ENCODE measurements at places on chromosomes 4 and X.

- DNase-seq = no peak
Measured at GRCh38 chr4:139950568-139950967, 203.4 kb downstream of the MAML3 start.

DNA sequence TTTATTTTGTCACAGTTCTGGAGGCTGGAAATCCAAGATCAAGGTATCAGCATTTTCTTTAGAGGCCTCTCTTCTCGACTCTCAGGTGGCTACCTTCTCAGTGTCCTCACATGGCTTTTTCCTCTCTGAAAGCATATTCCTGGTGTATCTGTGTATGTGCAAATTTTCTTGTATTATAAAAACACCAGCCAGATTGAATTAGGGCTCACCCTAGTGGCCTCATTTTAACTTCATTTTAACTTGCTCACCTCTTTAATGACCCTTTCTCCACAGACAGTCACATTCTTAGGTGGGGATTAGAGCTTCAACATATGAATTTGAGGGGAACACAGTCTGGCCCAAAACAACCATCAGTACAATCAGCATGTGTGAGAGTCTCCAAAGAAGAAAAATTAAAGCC is 542.4 kb upstream of the FAM241A start:
- no peak for DNase-seq

- DNase-seq = peak; percentile 23
Measured at GRCh38 chrX:15564981-15565579, 35.7 kb downstream of the ACE2 start.

GRCh38 chr4:16759931-16760582 is 138.4 kb downstream of the LDB2 start:
- no peak for DNase-seq

DNA sequence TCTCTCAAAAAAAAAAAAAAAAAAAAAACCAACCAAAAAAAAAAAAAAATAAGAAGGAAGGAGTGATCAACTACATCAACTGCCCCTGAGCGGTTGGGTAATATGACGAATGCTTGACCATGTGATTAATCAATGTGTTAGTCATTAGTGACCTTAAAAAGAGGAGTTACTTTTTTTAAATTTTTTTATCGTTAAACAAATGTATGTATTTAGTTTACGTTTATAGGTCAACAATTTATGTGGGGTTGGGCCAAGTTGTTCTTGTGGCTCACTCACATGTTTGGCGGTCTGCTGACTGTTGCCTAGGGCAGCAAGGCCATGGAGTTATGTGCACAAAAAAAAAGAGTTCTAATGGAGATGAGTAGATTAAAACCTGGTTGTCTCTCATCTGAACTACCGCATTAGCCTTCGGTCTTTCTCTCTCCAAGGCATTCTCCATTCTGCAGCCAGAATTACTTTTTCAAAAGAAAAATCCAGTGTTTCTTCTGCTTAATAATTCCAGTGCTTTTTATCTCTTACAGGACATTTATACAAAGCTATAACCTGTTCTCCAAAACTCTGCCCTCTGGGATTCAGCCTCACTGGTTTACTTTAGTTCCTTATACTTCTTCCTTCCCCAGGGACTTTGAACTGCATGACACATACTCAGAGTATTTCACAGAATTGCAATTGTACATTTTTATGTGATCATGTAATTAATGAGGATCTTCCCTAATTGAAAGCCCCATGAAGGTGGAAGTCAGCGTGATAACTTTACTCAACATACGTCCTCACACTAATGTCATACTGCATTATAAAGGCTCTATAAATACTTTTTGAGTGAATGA is 505.5 kb downstream of the ANKRD50 start:
- peak; percentile 70 for DNase-seq

GRCh38 chr4:6806924-6807626 is 24.5 kb downstream of the KIAA0232 start:
- peak; percentile 31 for DNase-seq

DNA sequence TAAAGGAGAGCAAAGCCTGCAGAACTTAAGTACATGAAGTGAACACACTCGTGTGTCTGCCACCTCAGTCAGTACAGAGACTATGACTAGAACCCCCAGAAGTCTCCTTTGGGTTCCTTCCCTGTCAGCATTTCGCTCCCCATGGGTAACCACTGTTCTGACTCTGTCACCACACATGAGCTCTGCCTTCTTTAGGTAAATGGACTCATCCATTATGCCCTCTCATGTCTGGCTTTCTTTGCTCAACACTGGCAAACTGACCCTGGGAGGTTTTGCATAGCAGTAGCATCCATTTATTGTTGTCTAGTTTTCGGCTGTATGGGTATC is 38.5 kb downstream of the TBC1D14 start:
- no peak for DNase-seq

- DNase-seq = no peak
Measured at GRCh38 chr4:158817562-158818296, 48.9 kb downstream of the FNIP2 start.

DNA sequence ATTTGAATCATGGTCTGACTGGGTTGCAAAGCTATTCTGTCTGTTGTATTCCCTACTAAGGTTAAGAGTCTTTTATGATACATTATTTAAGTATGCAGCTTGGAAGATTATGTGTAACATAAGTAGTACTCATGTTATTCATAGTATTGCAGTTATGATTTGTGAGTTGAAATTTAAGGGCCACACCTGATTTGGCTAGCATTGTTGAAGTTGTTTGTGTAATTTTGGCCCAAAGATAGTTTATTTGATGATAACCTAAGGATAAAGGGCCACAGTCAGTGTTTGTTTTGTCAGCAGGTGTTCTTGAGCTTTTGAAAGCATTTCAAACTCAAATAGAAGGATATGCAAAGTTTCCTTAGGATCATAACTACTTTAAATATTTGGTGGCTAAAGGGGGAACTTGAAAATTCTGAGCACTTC is 38.9 kb downstream of the NUDT9 start:
- peak; percentile 47 for DNase-seq

DNA sequence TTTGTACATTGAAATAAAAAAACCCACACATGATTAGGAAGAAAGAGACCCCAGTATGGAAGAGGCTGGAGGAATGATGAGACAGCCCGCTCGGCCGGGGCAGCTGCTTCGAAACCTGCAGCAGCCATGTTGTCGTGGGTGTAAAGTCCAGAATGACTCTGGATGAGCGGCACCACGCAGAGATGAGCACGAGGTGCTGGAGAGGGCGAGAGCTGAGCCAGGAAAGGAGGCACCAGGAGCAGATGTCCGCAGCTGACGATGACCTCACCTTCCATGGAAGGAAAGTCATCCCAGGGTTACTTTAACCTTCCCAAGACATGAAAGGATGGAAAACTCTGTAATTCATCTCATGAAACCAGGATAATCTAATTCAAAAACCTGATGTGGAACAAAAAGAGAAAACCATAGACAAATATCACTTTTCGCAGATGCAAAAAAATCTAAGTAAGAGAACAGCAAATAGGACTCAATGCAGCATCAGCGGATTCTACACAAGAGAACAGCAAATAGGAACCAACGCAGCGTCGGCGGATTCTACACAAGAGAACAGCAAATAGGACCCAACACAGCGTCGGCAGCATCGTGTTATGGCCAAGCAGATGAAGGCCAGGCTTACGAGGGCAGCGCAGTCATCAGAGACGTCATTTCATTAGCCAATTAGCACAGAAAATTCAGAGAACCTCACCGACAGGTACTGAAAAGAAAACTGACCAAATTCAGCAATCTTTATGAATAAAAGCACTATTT is 25.9 kb upstream of the SPON2 start:
- DNase-seq = no peak

- DNase-seq = no peak
Measured at GRCh38 chrX:66756717-66757116, 117.8 kb upstream of the EDA2R start.

DNA sequence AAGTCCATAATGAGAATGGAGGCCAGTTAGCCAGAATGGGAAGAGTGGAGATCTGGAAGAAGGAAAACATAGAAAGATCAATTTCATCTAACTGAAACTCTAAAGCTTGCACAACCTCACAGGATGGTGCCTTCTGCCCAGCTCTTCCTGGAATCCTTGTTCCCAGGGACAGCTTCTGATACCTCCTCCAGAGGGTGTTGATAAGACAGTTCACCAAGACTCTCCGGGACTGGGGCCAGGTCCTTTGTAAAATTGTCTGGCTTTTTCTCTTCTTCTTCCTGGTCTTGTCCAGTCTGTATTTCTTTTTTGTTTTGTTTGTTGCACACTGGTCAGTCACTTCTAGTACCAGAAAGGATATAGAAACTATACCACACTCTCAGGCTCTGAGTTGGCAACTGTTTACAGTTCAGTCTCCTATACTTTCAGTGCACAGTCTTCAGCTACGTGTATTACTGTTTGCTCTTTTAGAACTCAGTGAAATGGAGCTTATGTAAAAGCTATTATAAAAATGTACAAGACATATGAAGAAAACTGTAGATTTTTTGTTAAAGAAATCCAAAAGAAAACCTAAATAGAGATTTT is 142.8 kb upstream of the RPL34 start:
- DNase-seq = no peak

DNA sequence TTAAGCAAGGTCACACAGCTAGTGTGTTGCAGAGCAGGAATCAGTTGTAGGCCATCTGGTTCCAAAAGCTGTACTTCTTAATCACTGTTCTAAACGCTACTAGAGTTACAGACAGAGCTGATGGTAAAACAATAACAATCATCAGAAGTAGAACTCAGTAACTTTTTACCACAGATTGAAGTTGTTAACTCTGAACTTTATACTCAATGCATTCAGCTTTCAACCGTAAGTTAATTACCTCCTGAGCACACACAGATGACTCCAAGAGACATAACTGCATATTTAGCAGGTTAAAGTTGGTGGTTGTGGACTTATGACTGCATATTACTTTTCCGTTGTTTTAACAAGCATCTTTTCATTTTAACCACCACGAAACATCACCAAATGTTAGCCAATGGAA is 127.3 kb downstream of the PRSS12 start:
- DNase-seq = no peak

GRCh38 chr4:184384810-184385557 is 89.4 kb downstream of the IRF2 start:
- DNase-seq = no peak

DNA sequence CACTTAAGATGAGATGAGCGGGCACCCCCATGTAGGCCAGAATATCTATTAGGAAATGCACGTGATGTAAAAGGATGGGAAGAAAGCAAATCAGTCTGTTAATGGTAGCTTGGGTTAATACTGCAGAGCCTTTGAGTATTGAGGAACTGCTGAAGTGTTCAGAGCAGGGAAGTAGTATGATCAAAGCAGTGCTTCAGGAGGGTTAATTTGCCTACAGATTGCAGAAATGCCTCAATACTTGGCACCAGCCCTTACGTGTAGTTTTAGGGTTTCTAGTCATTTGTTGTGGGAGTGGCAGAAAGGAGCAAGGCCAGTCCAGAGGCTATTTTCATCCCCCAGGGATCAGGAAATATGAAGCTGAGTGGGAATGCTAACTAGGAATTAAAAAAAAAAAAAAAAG is 19.7 kb downstream of the ZFX start:
- no peak for DNase-seq

- DNase-seq = no peak
Measured at GRCh38 chrX:49117581-49117980, 6.0 kb downstream of the GPKOW start.

- DNase-seq = no peak
Measured at GRCh38 chrX:55028040-55028439, 2.7 kb downstream of the ALAS2 start.

GRCh38 chrX:17359500-17359899 is 15.5 kb upstream of the NHS start:
- no peak for DNase-seq

GRCh38 chr4:17448689-17449088 is 63.2 kb downstream of the QDPR start:
- DNase-seq = peak; percentile 43

DNA sequence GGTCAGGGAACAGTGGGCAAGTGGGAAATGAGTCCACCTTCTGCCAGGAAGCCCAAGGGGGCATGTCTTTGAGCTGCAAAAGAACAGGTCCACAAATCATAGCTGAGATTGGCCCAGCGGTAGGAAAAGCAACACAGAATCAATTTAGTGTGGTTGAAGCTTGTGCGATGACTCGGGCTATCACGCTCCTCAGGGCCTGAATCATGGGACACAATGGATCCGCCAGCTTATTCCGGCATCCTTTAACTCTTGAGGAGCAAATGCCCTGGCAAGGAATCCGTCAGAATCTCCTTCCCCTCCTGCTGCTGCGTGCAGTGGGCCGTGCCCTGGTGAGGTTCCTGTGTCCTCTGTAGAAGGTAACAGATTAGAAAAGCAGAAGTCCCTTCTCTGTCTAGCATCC is 98.0 kb downstream of the RELL1 start:
- no peak for DNase-seq

DNA sequence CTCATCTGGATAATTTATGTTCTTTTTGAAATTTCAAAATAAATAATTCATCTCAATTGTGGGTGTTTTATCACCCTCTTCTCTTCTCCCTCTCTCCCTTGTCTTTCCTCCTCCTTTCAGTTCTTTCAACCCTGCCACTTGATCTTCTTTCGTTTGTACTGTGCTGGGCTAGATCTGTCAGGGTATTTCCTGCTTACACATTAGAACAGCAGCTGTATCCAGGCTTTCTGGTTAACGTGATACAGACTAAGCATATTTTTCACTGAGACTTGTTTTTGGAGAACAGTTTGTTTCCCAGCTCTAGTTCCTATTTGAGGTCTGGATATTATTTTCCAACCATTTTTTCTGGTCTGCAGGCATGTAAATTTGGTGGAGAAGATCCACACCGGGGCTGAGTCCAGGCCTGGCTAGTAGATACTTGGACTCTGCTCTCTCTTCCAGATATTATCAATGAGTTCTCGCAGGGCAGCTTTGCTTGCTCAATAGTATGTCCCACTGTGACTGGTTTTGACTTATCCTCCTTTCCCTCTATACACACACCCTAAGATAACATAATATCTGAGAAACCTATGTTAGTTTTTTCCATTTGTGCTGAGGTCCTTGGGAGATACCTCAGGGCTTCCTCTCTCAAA is 1310.7 kb upstream of the TENM3 start:
- no peak for DNase-seq

GRCh38 chr4:24884902-24885301 is 27.9 kb downstream of the CCDC149 start:
- DNase-seq = no peak

Measured in HCEC 1CT (cell line).